Skeletal muscle tissue (tissue), 5 donors: ENCODE measurements at places on chromosomes 1 and 21. TPM values are rescaled to one million over a fixed set of nuclear protein-coding genes. Genes with fewer than 3 reads are reported as not detected.

The HPCAL4 gene
- 0.52 TPM for total RNA-seq

The TBX19 gene
- total RNA-seq, result 1.0 TPM

The AGT gene
- 10.4 TPM for total RNA-seq

The ADAMTSL4 gene
- 12.0 TPM for total RNA-seq

The CYP4Z1 gene
- total RNA-seq, result 1.0 TPM

The AK5 gene
- total RNA-seq, result 11.5 TPM

The AJAP1 gene
- total RNA-seq, result 0.52 TPM

The SPRR4 gene
- total RNA-seq, result not detected
